Left colon (tissue), 2 donors: ENCODE measurements at places on chromosomes 13 and 19. TPM values are rescaled to one million over a fixed set of nuclear protein-coding genes. Genes with fewer than 3 reads are reported as not detected.

KIR3DL1 gene
- not detected for total RNA-seq

- DNase-seq: no peak
Measured at GRCh38 chr13:23748109-23748990, 140.8 kb downstream of the MIPEP start.

FSD1 gene
- total RNA-seq: 0.95 TPM

TNFSF11 gene
- 0.49 TPM for total RNA-seq

GRCh38 chr19:58218899-58219298 lies 9.8 kb upstream of the ZNF544 start:
- no peak for DNase-seq

TSHZ3 gene
- 1.3 TPM for total RNA-seq

GRCh38 chr13:99346335-99347042 lies 39.3 kb upstream of the GPR183 start:
- DNase-seq: no peak

DNA sequence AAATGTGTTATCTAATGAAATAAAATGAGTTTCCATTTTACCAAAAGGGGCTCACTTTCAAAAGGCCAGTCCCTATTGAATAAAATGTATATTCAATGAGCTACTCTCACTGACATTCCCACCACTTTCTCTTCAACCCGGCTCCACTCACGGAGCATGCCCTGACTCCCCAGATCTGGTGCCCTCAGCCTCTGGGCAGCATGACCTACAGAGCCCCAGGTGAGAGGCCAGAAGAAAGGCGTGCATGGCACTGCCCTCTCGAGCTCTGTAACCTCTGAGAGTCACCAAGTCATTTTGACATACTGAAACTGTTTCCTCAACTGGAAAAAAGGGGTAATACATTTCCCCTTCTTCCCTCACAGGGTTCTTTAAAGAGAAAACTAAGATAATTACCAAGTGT lies 25.2 kb upstream of the SIAH3 start:
- DNase-seq: no peak

TRMT1 gene
- total RNA-seq: 23.6 TPM

TEX29 gene
- total RNA-seq: not detected

PCDH9 gene
- total RNA-seq: 0.61 TPM

- DNase-seq: no peak
Measured at GRCh38 chr13:90906554-90906953, 440.9 kb upstream of the MIR17HG start.

DNA sequence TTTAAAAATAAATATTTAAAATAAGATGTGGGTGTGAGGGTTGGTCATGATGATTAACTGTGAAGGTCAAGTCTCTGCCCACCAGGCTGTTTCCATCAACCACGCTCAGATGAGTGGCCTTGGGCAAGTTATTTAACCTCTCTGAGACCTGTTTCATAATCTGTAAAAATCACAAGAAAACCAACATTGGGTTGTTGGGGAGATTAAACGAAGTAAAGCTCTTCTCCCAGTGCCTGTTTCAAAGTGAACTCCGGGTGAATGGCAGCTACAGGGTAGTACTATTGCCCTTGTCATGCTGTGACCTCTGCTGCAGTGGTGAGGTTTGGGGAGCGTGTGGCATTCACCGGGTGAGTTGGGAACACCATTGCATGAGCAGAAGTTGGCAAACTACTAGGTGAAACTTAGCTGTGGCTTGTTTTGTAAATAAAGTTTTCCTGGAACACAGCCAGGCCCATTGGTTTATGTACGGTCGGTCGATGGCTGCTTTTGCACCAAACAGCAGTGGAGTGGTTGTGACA lies 153.2 kb downstream of the USP12 start:
- no peak for DNase-seq

- no peak for DNase-seq
Measured at GRCh38 chr13:80577285-80577684, 236.4 kb upstream of the SPRY2 start.

DNA sequence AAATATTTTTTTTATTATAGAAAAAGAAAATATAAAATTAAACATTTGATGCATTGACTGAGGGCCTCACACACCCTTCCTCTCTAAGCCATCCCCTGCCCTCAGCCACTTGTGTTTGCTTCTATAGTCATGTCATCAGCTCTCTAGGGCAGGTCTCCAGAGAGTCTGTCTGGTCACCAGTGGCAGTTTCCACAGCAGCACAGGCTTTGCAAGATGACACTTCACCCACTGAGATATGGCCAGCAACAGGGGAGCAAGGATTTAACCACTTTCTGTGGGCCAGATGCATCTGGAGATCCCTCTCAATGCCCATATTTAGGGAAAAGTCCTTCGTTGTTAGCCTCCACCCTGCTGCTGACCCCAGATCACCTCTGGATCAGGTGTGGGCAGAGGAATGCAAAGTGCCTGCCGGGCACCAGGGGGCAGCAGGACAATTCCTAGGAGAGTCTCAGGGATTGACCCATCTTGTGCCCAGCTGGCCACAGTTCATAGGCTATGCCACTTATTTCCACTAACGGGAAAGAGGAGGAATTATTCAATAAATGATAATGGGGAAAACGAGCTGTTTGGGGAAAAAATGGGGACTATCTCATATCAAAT lies 4.8 kb downstream of the ABCC4 start:
- DNase-seq: peak; percentile 67

RPS15 gene
- total RNA-seq: 908 TPM

CILP2 gene
- total RNA-seq: 0.11 TPM

DNA sequence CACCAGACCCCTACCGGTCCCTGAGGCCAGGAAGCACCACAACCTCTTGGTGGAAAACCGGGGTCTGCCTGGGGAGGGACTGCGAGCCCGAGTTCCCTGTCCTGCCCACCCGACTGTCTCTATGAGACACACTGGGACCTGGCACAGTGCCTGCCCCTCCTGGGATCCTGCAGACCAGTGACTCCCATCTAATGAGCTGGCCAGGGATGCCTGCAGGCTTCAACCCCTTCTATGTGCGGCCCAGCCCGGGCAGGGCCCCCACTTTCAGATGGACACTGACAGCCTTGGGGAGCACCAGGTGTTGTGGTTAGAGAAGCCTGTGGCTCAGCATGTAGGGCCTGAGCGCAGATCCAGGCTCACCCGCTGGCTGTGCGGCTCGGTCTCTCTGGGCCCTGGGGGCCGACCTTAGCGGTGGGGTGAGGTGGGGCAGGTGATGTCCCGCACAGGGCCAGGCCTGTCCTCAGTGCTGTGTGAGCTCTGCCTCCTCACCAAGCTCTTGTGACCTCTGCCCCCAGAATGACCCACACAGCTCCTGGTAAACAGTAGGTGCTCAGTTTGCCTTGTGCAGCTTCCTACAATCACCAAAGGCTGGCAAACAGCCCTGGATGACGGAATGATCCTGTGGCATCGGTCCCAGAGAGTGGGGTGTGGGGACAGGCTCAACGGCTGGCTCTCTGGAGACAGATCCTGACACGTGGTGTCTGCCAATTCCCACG lies 17.9 kb upstream of the CACTIN start:
- DNase-seq: peak; percentile 25

CYP2A7 gene
- total RNA-seq: not detected

GRCh38 chr19:2273356-2274184 lies 8.4 kb downstream of the PEAK3 start:
- DNase-seq: peak; percentile 68

DNAAF3 gene
- 2.6 TPM for total RNA-seq

SPRED3 gene
- total RNA-seq: 0.28 TPM

PSG2 gene
- total RNA-seq: not detected

ZNF283 gene
- total RNA-seq: 11.5 TPM

SHD gene
- total RNA-seq: 25.0 TPM

GRCh38 chr19:44552324-44552723 lies 22.8 kb upstream of the CEACAM20 start:
- DNase-seq: no peak
